ENCODE measurements at places on chromosomes 5 and 9. TPM values are rescaled to one million over a fixed set of nuclear protein-coding genes. Genes with fewer than 3 reads are reported as not detected.
A peak's percentile ranks its signal among the peaks of the same experiment; 100 is the strongest.

DNA sequence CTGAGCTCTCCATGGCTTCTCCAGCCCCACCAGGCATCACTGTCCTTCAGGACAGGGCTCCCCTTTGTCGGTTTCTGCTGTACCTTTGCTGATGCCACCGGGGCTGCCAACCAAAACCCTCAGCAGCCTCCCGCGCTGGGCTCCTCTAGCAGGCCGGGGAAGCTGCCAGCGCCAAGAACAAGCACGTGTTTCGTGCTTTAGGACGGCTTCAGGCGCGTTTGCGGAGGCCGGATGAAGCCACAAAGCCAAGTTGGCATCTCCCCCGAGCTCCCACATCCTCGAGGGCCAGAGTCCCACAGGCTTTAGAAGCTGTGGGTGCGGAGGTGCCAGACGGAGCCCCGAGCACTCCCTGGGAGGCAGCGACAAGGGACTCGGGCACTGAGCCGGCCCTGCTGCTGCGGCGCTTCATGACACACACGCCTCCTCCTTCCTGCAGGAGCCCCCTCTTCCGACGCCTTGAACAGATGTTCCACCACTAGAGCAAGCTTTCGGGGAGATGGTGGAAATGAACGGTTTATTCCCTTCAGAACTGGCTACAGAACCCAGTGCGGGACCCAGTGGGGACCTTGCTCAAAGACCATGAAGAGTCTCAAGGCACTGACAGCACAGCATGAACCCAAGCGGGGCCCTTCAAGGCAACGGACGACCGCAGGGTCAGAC, 36.7 kb downstream of the SARDH start:
- H3K27ac ChIP-seq = no peak overlapping the region
- no peak overlapping the region for H3K4me3 ChIP-seq

WDR38 gene
- not detected for total RNA-seq

- no peak overlapping the region for H3K27ac ChIP-seq
- no peak for DNase-seq
- H3K36me3 ChIP-seq = no peaks in the 10 kb centered on the region
- peaks cover 15% of the 10 kb centered on the region for H3K4me1 ChIP-seq
Measured at GRCh38 chr5:55908804-55909203, 57.6 kb downstream of the IL31RA start.

EGR1 gene
- total RNA-seq = 10.0 TPM

- H3K4me3 ChIP-seq = no peak overlapping the region
- no peaks in the 10 kb centered on the region for H3K36me3 ChIP-seq
- no peaks in the 10 kb centered on the region for H3K27me3 ChIP-seq
- H3K27ac ChIP-seq = no peak overlapping the region
Measured at GRCh38 chr9:87115785-87116184, 168.5 kb upstream of the GAS1 start.

DNA sequence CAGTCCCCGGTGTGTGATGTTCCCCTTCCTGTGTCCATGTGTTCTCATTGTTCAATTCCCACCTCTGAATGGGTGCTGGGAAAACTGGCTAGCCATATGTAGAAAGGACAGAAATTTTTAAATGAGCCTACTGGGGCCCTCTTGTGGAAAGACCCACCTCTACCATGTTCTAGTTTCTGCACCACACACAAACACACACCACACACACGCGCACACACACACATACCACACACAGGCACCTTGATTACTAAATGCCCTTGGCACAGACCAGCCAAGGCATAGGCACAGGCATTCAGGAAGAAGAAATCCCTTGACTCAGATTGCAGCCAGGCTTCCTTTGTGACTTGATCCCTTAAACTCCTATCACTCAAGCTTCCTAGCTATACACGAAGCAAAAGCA, 60.5 kb downstream of the SIL1 start:
- peaks cover 2% of the 10 kb centered on the region for H3K4me1 ChIP-seq
- H3K27me3 ChIP-seq = no peaks in the 10 kb centered on the region
- no peak for DNase-seq
- H3K4me3 ChIP-seq = no peak overlapping the region

DNA sequence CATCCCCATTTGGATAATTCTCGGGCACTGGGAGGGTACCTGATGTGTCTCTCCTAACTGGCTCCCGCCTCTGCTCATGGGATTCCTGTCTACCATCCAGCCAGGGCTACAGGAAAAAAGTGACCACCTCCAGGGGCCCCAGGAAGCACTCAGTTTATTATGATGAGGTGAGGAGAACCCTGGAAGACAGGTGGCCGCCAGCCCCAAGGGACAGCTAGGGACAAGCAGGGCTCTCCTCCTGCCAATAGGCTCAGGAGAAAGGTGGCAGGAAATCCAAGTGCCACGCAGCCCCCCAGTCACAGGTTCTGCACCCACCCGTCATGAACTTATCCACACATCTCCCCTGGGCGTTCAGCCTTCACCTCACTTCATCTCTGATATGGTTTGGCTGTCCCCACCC, 61.5 kb upstream of the ZNF354A start:
- no peaks in the 10 kb centered on the region for H3K4me1 ChIP-seq
- H3K4me3 ChIP-seq = no peak overlapping the region
- DNase-seq = no peak

AGXT2 gene
- total RNA-seq = not detected

KCTD16 gene
- 0.12 TPM for total RNA-seq

DNA sequence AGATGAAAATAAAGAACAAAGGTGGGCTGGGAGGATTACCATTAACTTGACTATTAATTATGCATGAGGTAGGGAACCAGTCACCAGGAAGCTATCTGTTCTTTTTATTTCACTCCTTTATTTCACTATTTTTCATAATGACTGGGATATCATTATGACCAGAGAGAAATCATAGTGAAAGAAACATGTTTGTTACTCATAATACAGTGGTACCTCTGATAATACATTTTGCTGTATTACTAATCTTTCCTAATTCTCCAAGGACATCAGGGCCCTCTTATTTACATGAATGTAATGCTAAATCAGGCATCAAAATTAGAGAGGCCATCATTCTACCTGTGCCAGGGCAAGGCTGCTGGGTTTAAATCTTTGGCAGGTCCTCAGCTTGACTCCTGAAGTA, 253.7 kb downstream of the NR3C1 start:
- no peaks in the 10 kb centered on the region for H3K27me3 ChIP-seq
- H3K27ac ChIP-seq = no peak overlapping the region
- peaks cover 26% of the 10 kb centered on the region for H3K36me3 ChIP-seq
- no peaks in the 10 kb centered on the region for H3K4me1 ChIP-seq

FREM1 gene
- not detected for total RNA-seq

DNA sequence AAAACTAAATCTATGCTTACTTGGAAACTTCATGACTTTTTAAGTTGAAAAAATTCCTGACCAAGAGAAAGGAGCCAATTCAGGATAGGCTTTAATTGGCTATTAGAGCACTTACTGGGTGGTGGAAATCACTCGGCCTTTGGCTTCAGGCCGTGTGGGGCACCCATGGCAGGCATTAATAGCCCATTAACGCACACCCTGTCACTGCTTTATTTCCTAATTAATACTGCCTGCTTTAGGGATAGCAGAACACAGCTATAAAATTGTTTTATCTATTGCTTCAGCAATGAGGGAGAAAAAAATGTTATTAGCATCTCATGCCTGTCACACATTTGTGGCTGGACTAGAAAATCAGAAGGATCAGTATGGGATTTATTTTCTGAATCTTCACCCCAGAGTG, 58.1 kb downstream of the PSAT1 start:
- no peaks in the 10 kb centered on the region for H3K27me3 ChIP-seq
- no peak overlapping the region for H3K27ac ChIP-seq
- DNase-seq = no peak
- H3K4me3 ChIP-seq = no peak overlapping the region
- no peaks in the 10 kb centered on the region for H3K36me3 ChIP-seq

DNA sequence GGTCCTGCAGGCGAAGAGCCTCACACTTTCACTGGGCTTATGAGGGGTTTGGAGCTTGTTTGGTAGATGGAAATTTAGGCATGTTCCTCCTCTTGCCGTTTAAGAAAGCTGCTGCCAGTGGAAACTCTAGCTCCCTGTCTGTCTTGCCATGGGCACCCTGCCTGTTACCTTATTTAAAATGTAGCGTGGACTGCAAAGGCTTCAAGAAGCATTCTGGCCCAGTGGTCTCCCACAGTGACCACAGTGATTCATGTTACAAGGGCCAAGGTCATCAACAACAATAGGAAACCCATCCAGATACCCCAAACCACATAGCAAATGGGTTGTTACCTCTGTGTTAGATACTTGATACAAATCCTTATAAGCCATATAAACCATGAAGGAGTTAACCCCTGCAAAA, 96.6 kb downstream of the DPYSL3 start:
- no peaks in the 10 kb centered on the region for H3K27me3 ChIP-seq
- no peaks in the 10 kb centered on the region for H3K36me3 ChIP-seq
- H3K4me1 ChIP-seq = no peaks in the 10 kb centered on the region
- no peak overlapping the region for H3K27ac ChIP-seq
- DNase-seq = no peak
- H3K4me3 ChIP-seq = no peak overlapping the region

CLIC3 gene
- total RNA-seq = 7.8 TPM

GRCh38 chr9:70218767-70219166, 40.0 kb upstream of the SMC5 start:
- no peaks in the 10 kb centered on the region for H3K27me3 ChIP-seq
- no peak overlapping the region for H3K4me3 ChIP-seq
- no peak overlapping the region for H3K27ac ChIP-seq
- H3K4me1 ChIP-seq = no peaks in the 10 kb centered on the region

GRCh38 chr5:50969151-50970031, 303.0 kb downstream of the PARP8 start:
- peak overlapping the region; percentile 2 for H3K27ac ChIP-seq
- H3K4me1 ChIP-seq = peaks cover 41% of the 10 kb centered on the region
- peak overlapping the region; percentile 75 for H3K4me3 ChIP-seq
- H3K36me3 ChIP-seq = no peaks in the 10 kb centered on the region
- DNase-seq = no peak

DNA sequence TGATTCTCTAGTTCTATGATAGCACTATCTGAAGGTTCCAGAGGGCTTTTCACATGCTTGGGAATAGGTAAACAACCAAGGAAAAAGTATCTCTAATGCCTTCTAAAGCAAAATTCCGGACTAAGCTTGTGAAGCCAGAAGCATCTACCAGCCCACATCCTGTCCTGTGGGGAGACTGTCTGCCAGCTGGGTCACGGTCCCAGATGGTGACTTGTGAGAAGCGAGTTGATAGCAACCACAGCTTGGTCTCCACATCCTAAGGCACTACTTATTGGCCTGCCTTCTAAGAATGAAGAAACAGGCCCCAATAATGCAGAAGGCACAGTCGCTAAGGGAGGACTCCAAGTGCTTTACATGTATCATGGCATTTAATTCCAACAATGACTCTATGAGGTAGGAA, 184.1 kb upstream of the ADRA1B start:
- no peak overlapping the region for H3K4me3 ChIP-seq
- peaks cover 18% of the 10 kb centered on the region for H3K27me3 ChIP-seq
- H3K27ac ChIP-seq = no peak overlapping the region
- H3K36me3 ChIP-seq = no peaks in the 10 kb centered on the region
- peaks cover 6% of the 10 kb centered on the region for H3K4me1 ChIP-seq

- no peak overlapping the region for H3K4me3 ChIP-seq
- no peaks in the 10 kb centered on the region for H3K36me3 ChIP-seq
- no peak for DNase-seq
- H3K27me3 ChIP-seq = peaks cover 52% of the 10 kb centered on the region
Measured at GRCh38 chr5:173278641-173279040, 43.6 kb upstream of the NKX2-5 start.

SYK gene
- 0.28 TPM for total RNA-seq

SLC36A3 gene
- not detected for total RNA-seq

GRCh38 chr9:36316611-36317317, 58.5 kb upstream of the GNE start:
- no peak for DNase-seq
- peaks cover 3% of the 10 kb centered on the region for H3K27me3 ChIP-seq
- H3K27ac ChIP-seq = no peak overlapping the region
- H3K4me3 ChIP-seq = no peak overlapping the region

NR6A1 gene
- total RNA-seq = 1.2 TPM

SNX30 gene
- 3.6 TPM for total RNA-seq

NKD2 gene
- 6.5 TPM for total RNA-seq

DNA sequence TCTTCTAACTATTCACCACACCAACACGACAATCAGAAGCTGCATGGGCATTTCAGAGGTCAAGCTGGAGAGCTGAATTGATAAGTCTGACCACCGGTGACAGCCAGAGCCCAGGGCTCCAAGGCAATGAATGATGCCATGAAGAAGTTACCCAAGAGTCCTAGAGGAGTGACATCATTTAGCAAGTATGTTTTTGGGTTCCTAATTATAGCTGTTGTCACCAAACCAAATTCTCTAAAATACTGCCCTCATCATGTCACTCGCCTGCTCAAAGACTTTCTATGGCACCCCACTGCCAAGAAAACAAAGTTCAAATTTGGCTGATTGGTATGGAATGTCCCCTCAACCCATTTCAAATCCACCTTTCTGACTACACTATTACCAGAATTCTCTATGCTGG, 235.1 kb downstream of the SPOCK1 start:
- H3K27me3 ChIP-seq = peaks cover 23% of the 10 kb centered on the region
- no peaks in the 10 kb centered on the region for H3K36me3 ChIP-seq
- no peak for DNase-seq
- no peak overlapping the region for H3K4me3 ChIP-seq
- H3K4me1 ChIP-seq = no peaks in the 10 kb centered on the region

DNA sequence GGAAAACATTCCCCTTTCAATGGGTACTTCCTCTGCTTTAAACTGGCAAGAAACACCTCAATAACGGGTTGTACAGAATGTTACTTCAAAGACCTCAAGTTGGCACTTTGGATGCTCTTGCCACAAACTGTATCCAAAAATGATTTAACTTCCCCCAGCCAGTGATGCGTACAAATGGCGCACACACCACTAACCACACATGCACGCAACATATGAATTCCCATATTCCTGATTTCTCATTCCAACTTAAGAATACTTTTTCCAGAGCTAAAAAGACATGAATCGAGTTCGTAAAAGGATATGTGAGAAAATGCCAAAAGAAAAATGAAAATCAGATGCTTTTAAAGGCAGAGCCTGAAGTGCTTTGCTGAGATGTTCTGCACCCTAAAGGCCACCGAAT, 388.0 kb upstream of the PIK3R1 start:
- H3K4me1 ChIP-seq = no peaks in the 10 kb centered on the region
- H3K4me3 ChIP-seq = no peak overlapping the region
- H3K27me3 ChIP-seq = no peaks in the 10 kb centered on the region
- H3K36me3 ChIP-seq = no peaks in the 10 kb centered on the region

PCDHA11 gene
- total RNA-seq = not detected

DNA sequence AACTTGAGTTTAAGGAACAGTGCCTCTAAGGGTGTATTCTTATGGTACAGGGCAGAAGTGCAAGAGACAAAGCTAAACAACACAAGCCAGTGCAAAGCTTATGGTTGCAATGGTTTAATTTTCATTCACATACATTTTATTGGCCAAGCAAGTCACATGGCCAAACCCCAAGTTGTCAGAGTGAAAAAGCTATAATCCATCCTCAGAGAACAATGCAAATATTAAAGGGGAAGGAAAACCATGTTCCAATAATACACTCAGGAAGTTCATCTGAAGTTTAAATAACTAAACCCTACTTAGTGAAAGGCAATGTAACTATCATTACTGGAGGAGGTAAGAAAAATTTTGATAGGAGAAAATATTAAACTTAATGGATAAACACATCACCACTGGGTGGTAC, 26.6 kb upstream of the TLR4 start:
- no peak for DNase-seq
- no peak overlapping the region for H3K4me3 ChIP-seq
- H3K4me1 ChIP-seq = no peaks in the 10 kb centered on the region
- H3K36me3 ChIP-seq = no peaks in the 10 kb centered on the region

MPDZ gene
- total RNA-seq = not detected

SPINK6 gene
- not detected for total RNA-seq

- no peaks in the 10 kb centered on the region for H3K36me3 ChIP-seq
- no peaks in the 10 kb centered on the region for H3K27me3 ChIP-seq
- no peak overlapping the region for H3K27ac ChIP-seq
- DNase-seq = no peak
- no peaks in the 10 kb centered on the region for H3K4me1 ChIP-seq
- H3K4me3 ChIP-seq = no peak overlapping the region
Measured at GRCh38 chr9:134781591-134782302, 98.9 kb upstream of the FCN2 start.

ZNF354C gene
- 6.0 TPM for total RNA-seq

Measured in activated CD8-positive, alpha-beta memory T cell treated with anti-CD3 and anti-CD28 coated beads, Interleukin-2, amount 10 ng/mL, durations not matched to agents 7 days and 5 days (primary cell).